ENCODE measurements at places on chromosomes 7 and 10.

DNA sequence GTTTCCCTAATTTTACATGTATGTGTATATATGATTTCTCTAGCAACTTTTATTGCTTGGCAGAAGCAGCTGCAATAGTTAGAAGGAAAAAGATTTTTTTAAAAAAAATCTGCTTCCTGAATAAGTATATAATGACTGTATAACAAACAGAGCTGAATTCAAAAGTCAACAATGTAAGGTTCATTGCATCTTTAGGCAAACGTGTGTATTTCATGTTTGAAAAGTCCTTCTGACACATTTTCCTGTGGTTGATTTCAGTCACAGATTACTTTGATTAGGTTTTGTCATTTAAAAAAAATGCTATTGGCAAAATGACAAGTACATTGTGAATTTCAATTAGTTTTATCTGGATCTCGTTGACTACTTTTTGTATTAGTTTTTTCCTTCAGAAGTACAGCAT lies 231.0 kb downstream of the CSTF2T start:
- no peak for DNase-seq

- DNase-seq = no peak
Measured at GRCh38 chr7:158519633-158520174, 67.9 kb downstream of the PTPRN2 start.

GRCh38 chr7:184294-185264 lies 7.8 kb upstream of the FAM20C start:
- no peak for DNase-seq

DNA sequence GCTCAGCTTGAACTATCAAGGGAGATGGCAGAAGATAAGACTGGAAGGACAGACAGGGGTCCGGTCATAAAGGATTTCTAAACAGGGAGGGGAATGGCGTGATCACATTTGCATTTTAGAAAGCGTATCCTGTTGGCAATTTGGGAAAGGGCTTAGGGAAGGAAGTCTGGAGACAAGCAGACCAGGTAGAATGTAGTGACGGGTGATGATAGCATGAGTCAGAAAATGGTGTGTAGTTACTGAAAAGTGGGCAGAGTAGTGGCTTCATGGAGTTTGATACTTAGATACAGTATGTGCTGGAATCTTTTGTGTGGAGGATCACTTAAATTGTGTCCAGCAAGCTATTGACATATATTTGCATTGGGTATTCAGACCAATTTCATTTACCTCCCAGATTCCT lies 61.2 kb downstream of the LRGUK start:
- no peak for DNase-seq

DNA sequence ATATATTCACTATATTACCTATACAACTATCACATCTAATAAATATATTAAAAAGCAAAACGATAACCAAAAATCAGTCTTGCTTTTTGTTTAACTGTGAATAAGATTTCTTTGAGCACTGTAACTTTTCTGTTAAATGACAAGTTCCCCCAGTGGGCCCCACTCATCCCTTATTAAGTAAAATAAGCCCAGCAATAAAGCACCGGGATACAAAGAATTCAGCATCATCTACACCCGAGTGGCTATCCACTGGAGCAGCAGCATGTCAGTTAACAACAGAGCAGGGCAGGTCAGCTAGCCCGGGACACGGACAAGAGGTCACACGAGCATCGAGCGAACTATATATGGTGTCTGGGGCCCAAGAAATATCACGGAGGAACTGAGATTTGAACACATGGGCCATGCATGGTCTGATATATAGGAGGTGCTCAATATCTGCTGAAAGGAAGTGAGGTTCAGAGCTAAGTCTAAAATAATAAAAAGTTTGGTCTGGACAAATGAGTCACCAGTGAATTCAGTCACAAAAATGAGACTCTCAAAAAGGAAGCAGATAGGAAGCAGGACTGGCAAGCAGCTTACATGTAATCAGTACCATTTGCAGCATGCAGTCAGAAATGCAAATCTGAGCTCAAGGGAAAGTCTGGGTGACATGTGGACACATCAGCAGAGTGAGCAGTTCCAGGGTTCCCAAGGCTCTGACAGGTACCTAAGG lies 4.1 kb downstream of the ERCC6 start:
- DNase-seq = peak; percentile 36

GRCh38 chr10:6977398-6978186 lies 397.5 kb upstream of the PRKCQ start:
- no peak for DNase-seq

GRCh38 chr10:121886997-121887622 lies 40.7 kb downstream of the ATE1 start:
- DNase-seq = peak; percentile 28

GRCh38 chr7:145105561-145105960 lies 269.7 kb upstream of the TPK1 start:
- DNase-seq = no peak

GRCh38 chr7:80428161-80429054 lies 83.5 kb downstream of the GNAT3 start:
- DNase-seq = no peak

DNA sequence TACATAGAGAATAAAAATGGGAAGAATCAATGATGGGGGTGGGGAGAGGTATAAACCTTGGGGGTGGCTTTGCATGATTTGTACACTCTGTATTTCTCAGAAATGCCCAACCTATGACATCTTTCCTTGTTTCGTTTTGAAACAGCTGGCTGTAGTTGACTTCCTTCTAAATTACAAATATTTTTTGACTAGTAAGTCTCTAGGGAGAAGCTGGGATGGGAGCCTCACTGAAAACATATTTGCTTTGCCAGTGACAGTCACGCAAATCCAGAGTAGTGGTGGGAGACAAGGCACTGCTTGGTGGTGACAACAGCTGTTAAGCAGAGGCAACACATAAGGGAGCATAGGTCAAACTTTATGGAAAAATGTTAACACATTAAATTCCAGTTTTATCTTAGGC lies 440.5 kb downstream of the SEMA3D start:
- peak; percentile 14 for DNase-seq

DNA sequence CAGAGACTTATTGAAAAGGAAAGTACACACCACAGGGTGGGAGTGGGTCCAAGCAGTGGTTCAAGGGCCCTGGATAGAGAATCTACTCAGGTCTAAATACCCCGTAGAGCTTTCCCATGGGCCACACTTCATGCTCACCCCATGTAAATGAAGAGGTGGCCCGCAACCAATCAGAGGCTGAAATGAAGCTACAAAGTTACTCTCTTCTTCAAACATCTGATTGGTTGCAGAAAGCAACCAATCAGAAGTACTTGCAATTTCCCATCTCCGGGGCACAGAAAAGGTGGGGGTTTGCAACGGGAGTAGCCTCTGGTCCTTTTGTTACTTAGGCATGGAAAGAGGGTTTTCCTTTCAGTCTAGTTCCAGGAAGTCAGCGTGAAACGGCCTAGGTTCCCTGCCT lies 15.2 kb upstream of the GALNTL5 start:
- no peak for DNase-seq

GRCh38 chr10:25747084-25747483 lies 186.9 kb upstream of the MYO3A start:
- no peak for DNase-seq

DNA sequence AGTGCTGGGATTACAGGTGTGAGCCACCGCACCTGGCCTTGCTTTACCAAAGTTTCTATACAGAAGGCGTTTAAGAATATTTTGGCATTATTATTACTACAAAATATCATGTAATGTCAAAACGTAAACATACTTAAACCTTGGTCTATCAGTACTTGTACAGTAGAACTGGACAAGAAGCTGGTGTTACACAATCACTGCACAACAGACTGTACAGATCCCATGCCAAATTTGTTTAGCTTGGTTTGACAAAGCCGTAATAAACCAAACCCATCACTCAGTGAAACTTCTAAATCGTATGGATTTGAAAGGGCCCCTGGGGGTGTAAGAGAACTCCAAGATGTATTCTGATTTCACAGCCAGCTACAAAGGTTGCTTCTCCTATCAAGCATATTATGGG lies 51.8 kb upstream of the RHEB start:
- no peak for DNase-seq

- no peak for DNase-seq
Measured at GRCh38 chr7:139692723-139693122, 85.1 kb downstream of the HIPK2 start.

- DNase-seq = no peak
Measured at GRCh38 chr7:94178230-94178629, 174.1 kb upstream of the BET1 start.

GRCh38 chr10:119962837-119963236 lies 70.3 kb downstream of the SEC23IP start:
- no peak for DNase-seq

DNA sequence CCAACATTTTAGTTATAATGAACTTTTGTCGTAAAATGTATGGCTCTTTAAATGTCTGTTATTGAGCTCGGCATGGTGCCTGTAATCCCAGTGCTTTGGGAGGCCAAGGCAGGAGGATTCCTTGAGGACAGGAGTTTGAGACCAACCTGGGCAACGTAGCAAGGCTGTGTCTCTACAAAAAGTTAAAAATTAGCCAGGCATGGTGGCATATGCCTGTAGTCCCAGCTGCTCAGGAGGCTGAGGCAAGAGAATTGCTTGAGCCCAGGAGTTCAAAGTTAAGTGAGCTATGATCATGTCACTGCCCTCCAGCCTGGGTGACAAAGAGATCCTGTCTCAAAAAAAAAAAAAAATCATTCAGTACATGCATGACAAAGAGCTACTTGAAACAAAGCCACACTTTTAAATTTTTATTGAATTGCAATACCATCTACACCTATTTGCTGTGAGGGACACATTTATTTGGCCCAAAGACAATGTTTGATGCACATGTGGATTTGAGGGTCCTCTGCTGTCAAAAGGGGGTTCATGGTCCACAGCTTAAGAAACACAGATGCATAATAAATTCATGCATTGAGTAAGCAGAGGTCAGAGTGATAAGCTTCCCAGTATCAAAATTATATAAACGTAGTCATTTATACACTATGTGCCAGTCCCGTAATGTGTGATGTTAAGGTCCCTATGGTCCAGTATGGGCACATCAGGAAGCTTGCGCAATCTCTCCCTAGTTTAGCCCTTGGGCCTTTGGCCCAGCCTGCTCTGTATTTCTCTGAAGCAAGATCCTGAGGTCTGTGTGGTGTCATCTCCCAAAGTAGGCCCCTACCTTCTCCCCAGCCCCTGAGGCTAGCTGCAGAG lies 4.4 kb upstream of the MALSU1 start:
- DNase-seq = no peak

DNA sequence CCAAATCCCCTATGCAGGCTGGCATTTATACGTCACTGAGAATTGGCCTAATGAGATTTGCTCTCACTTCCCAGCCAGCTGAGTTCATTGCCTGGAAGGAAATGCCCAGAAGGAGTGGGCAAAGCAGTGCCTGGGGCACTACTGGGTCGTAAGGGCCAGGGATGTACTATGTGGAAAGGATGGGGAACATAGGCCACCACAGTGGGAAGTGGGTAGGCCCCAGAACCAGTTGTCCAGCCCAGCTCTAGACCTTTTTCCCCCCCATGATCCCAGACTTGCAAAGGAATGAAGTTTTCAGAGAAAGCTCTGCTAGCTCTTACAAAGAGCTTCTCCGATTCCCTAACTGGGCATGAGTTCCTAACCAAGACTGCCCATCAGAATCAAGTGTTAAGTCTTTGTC lies 13.9 kb downstream of the TRPV5 start:
- DNase-seq = no peak

DNA sequence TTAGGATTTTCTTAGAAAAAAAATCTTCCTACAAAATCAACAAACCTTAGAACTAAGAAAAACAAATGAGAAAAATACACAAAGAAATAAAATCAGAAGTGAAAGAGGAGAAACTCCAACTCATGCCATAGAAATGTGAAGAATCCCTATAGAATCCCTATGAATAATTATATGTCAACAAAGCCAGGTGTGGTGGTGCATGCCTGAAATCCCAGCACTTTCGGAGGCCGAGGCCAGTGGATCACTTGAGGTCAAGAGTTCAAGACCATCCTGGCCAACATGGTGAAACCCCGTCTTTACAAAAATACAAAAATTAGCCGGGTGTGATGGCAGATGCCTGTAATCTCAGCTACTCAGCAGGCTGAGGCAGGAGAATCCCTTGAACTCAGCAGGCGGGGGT lies 27.1 kb downstream of the ACSM6 start:
- no peak for DNase-seq

GRCh38 chr10:75492173-75492925 lies 60.9 kb downstream of the LRMDA start:
- DNase-seq = peak; percentile 48

DNA sequence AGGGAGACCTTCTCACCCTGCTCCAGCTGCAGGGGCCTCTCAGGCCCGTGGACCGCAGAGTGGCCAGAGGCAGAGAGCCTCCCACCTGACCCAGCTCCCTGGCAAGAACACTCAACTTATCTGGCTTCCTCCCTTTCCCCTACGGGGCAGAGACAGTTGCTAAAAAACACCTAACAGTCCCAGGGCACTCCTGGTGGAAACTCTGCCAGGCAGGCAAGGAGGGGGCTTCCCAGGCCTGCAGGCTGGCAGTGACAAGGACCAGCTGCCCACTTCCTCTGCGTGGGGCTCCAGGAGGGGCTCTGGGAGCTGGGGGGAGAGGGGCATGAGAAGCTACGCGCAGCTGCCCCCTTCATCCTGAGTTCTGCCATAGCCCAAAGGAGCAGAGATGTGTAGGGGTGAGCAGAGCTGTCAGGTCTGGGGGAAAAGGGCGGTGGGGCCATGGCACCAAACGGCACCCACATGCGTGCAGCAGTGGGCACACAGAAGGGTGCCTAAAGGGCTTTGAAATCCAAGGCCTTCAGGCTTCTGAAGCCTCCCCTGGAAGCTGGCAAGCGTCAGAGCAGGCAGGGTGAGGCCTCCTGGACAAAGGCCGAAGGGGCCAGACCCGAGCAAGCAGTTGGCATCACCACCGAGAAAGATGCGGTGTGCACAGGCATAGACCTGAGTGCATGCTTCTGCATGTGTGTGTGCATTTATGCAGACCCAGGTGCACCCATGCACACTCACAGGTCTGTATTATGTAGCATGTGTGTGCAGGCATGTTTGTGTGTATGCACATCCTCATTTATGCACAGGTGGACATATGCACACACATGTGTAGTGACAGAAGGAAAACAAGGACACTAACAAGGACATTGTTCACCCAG lies 14.4 kb downstream of the SPOCK2 start:
- no peak for DNase-seq

GRCh38 chr10:123521076-123521475 lies 145.1 kb upstream of the GPR26 start:
- no peak for DNase-seq

GRCh38 chr10:83248106-83248631 lies 891.1 kb upstream of the GHITM start:
- no peak for DNase-seq
